Colonic mucosa (tissue), 4 donors: ENCODE measurements at places on chromosomes 11 and 22. TPM values are rescaled to one million over a fixed set of nuclear protein-coding genes. Genes with fewer than 3 reads are reported as not detected.
A peak's percentile ranks its signal among the peaks of the same experiment; 100 is the strongest.

DNA sequence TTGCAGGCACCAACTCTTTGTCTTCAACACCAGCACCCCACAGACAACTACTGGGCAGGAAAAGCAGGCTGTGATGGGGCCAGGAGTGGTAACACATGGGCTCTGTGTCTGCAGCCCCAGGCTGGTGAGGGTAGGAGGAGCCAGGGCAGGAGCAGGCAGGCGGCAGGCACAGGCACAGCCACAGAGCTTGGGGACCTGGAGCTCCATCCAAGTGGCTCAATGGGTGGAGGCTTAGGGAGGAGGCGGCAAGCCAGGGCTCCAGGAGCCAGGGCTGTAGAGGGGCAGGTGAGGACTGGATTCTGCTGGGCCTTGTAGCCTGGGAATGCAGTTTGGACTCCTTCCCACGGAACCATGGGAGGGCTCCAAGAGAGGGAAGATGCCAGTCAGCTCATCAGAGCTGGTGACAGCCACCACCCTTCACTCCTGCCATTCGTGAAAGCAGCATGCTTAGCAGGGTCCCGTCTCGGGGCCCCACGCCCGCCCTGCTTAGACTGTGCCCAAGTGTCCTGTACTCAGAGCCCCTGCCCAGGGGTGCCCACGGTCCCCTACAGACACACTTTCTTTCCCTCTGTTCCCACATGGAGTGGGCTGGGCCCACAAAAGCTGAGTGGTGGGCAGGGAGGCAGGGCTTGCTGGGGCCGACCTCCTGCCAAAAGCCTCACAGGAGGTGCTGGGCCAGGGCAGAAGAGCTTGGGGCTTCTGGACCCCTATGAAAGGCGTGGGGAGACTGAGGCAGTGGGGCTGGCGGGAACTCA is 12.4 kb downstream of the TTC38 start:
- H3K4me1 ChIP-seq = no peaks in the 10 kb centered on the region
- DNase-seq = no peak

Gene ZPR1
- 40.7 TPM for total RNA-seq

Gene LMO2
- total RNA-seq = 7.2 TPM

DNA sequence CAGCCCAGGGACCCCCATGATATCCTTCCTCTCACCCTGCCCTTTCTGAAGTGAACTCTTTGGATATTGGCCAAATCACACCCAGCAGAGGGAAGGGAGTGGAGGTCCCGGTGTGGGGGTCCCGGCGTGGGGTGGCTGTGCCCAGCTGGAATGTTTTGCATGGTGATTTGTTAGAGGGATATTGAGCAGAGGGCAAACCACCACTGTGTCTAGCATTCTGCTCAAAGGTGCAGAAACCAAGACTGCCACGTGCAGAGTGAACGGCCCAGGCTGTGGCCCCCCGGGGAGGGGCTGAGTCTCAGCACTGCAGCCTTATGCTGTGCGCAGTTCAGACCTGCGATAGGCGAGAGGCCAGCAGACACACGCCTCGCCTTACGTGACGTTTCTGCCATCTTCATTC is 7.9 kb upstream of the BID start:
- H3K36me3 ChIP-seq = no peaks in the 10 kb centered on the region
- H3K27ac ChIP-seq = no peak overlapping the region
- H3K27me3 ChIP-seq = no peaks in the 10 kb centered on the region
- H3K4me3 ChIP-seq = no peak overlapping the region
- peaks cover 11% of the 10 kb centered on the region for H3K4me1 ChIP-seq

Gene APOA1
- total RNA-seq = 6.6 TPM

DNA sequence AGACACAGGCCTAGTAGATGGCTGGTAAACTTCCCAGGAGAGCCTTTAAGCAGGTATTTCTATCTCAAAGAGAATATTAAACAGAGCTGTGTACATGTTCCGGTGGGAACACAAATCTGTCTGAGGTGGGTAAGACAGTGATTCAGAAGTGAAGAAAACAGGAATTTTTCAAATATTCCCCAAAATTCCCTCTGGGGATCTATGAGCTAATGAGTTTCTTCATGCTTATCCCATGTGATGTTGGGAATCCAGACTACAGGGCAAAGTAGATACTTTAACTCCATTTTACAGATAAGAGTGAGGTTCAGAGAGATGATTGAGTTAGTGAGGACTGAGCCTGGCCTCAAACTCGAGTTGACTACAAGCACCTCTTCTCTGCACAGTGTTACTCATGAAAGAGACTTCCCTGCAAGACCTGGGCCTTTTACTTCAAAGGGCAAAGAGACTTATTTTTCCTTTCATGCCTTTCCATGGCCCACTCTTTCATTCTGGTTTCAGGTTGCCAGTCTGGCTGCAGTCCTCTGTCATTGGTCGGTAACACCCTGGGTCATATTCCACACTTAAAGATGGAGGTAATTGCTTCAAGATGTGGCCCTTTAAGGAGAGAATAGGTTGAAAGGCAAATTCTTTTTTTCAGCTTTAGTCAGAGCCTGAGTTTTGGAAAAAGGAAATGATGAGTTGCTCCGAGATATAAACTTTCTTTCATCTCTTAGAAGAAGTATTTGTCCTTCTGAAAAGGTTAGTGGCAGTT is 70.1 kb downstream of the CYB5R2 start:
- no peaks in the 10 kb centered on the region for H3K27me3 ChIP-seq
- no peaks in the 10 kb centered on the region for H3K36me3 ChIP-seq
- H3K4me3 ChIP-seq = no peak overlapping the region
- H3K4me1 ChIP-seq = peaks cover 4% of the 10 kb centered on the region
- no peak for DNase-seq

- H3K27me3 ChIP-seq = no peaks in the 10 kb centered on the region
- H3K36me3 ChIP-seq = no peaks in the 10 kb centered on the region
- H3K27ac ChIP-seq = no peak overlapping the region
- no peaks in the 10 kb centered on the region for H3K4me1 ChIP-seq
- DNase-seq = no peak
- H3K4me3 ChIP-seq = no peak overlapping the region
These were observed 631.4 kb upstream of the KIRREL3 start for GRCh38 chr11:127631974-127632373.

Gene C11orf91
- total RNA-seq = not detected

GRCh38 chr22:23913306-23913660 is 19.1 kb downstream of the MIF start:
- H3K4me3 ChIP-seq = peak overlapping the region; percentile 46
- no peak for DNase-seq
- no peaks in the 10 kb centered on the region for H3K36me3 ChIP-seq
- no peaks in the 10 kb centered on the region for H3K4me1 ChIP-seq
- no peaks in the 10 kb centered on the region for H3K27me3 ChIP-seq

GRCh38 chr11:48041877-48042695 is 61.7 kb downstream of the PTPRJ start:
- H3K4me1 ChIP-seq = no peaks in the 10 kb centered on the region
- H3K4me3 ChIP-seq = no peak overlapping the region
- no peaks in the 10 kb centered on the region for H3K27me3 ChIP-seq

Gene NDUFS3
- total RNA-seq = 266 TPM

DNA sequence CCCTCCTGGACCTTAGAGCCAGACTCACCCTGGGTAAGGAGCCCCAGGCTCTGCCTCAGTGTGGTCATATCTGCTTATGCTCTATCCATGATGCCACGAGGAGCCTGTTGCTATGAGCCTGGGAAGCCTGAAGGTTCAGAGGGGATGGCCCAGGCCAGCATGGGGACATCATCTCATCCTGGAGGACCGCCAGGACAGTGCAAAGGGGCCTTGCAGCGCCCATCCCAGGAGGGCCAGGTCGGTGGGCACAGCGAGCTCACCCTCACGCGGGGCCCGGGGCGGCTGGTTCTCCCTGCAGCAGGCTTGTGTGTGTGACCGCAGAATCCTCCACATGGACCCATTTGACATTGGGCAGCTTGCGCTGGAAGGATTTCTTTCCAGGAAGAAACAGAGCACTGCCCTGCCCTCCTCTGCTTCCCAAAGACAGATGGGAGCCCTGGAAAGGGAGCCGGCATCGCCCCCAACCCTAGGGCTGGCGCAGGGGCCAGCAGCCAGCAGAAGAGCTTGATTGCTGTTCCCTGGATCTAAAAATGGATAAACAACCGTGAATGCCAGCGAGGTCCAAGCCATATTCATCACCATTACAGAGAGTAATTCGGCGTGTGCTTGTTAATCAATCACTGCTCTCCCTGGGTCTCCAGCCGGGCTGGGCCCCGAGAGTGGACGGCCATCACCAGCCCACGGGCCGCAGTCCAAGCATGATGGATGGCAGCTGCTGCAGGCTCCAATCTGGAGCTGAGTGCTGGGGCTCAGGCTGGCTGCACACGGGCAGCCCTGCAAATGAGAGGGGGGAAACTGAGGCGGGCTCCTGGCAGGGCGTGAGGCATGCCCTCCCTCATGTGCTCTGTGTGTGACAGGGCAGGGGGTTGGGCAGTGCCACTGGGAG is 739.7 kb downstream of the BRD1 start:
- no peak overlapping the region for H3K4me3 ChIP-seq
- DNase-seq = no peak

Gene TREH
- total RNA-seq = 2.8 TPM

DNA sequence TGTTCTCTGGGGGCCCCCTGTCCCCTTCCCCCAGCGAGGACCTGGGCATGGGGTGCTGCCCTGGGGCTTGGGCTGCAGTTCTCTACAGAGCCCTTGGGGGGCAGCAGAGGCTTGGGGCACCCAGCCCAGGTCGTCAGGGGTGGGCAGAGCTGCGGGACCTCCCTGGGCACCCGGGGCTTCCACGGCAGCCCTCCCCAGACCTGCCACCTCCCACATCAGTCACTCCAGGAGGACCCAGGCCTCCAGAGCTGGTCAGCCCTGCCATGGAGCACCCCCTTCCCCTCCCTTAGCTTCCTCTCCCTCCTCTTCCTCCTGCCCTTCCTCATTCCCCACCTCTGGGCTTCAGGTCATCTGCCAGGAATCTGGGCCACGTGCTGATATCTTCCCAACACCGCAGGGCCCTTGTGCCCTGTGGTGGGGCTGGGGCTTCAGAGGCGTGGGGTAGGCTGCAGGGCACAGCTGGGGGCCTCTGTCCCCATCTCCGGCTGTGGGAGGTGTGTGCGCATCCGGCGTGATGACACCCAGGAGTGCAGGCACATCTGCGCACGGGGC is 5.8 kb downstream of the TSPAN4 start:
- no peak for DNase-seq
- peaks cover 26% of the 10 kb centered on the region for H3K27me3 ChIP-seq
- H3K36me3 ChIP-seq = no peaks in the 10 kb centered on the region
- H3K4me3 ChIP-seq = no peak overlapping the region
- H3K4me1 ChIP-seq = peaks cover 6% of the 10 kb centered on the region
- H3K27ac ChIP-seq = no peak overlapping the region

- H3K4me1 ChIP-seq = no peaks in the 10 kb centered on the region
- no peaks in the 10 kb centered on the region for H3K36me3 ChIP-seq
- no peak overlapping the region for H3K4me3 ChIP-seq
- H3K27ac ChIP-seq = no peak overlapping the region
- no peaks in the 10 kb centered on the region for H3K27me3 ChIP-seq
These were observed 54.4 kb upstream of the OR4B1 start for GRCh38 chr11:48161951-48162884.

- no peaks in the 10 kb centered on the region for H3K27me3 ChIP-seq
- peaks cover 11% of the 10 kb centered on the region for H3K4me1 ChIP-seq
- DNase-seq = peak; percentile 59
- no peak overlapping the region for H3K4me3 ChIP-seq
- H3K36me3 ChIP-seq = no peaks in the 10 kb centered on the region
These were observed 28.3 kb downstream of the SLC1A2 start for GRCh38 chr11:35390737-35391682.

- no peak overlapping the region for H3K4me3 ChIP-seq
- no peaks in the 10 kb centered on the region for H3K4me1 ChIP-seq
- peaks cover 2% of the 10 kb centered on the region for H3K36me3 ChIP-seq
- H3K27me3 ChIP-seq = no peaks in the 10 kb centered on the region
- DNase-seq = peak; percentile 40
These were observed 108.3 kb upstream of the PARVA start for GRCh38 chr11:12269104-12269441.

DNA sequence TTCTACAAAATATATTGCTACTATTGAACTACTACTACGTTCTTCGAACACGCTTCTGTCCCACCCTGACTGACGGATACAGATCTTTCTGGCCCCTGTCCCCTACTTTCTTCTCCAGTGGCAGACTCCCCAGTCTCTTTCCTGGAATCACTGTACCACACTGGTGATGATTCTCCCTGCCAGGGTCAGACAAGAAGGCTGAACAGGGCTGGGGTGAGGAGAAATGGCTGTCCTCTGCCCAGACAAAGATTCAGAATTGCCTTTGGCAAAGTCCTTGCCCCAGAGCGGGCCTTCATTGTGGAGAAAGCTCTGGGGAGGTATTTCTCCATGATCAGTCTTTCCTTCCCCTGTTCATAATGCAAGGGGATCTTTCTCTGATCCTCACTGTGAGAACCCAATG is 1417.1 kb downstream of the BRD1 start:
- no peaks in the 10 kb centered on the region for H3K36me3 ChIP-seq
- H3K27ac ChIP-seq = no peak overlapping the region
- H3K4me3 ChIP-seq = no peak overlapping the region
- no peaks in the 10 kb centered on the region for H3K27me3 ChIP-seq
- H3K4me1 ChIP-seq = no peaks in the 10 kb centered on the region
- no peak for DNase-seq
